ENCODE measurements at places on chromosomes 7 and 10.

DNA sequence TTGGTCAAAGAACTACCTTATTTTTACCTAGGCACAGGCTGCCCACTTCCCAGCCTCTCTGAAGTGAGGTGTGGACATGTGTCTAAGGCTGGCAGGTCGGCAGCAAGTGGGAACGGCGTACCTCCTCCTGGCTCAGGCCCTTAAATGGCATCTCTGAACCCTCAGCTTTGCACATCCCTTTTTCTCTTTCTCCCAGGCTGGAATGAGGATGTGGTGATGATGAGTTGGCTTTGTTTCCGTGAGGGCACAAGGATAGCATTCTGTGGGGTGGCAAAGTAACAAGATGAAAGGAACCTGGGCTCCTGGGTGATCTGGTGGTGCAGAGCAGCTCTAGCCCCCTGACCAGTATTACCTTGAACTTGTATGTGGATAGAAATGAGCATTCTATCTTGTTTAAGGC is 196.8 kb downstream of the REEP3 start:
- DNase-seq: no peak

DNA sequence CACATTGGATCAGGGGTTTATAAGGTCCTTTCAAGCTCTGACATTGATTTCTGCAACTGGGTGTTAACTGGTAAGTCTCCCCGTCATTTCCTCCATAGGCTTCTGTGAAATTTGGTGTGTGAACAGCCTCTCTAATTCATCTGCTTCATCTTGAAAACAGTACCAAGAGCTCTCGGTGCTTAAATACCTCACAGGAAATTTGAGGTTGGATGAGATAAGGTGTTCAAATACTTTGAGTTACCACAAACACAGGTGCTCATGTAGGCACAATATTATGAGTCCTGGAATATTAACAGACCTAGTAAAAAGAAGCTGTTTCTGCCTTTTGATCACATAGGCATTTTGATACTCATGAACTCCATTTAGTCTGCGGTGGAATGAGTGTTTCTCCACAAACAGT is 85.2 kb downstream of the RTKN2 start:
- DNase-seq: peak; percentile 71

DNA sequence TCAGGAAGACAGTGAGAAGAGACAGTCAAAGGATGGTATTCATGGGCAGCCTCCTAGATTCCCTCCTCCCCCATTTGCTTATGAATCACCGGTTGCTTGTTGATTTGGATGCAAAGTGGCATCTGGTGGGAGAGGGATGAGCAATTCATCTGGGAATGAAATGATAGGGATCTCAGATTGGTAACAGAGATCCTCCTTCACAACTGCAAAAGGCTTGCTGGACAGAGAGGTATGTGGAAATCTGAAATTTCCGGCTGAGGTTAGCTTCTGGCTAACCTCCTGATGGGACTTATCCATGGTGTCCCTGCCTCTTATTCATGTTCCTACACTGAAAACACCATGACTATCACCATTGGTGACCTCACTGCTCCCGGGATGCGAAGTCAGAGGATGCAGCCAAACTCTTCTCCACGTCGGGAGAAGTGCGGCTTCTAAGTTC is 48.4 kb upstream of the PODXL start:
- no peak for DNase-seq

GRCh38 chr10:10128387-10128786 is 889.3 kb upstream of the CELF2 start:
- DNase-seq: no peak

GRCh38 chr10:133362846-133363245 is 5.0 kb upstream of the FUOM start:
- no peak for DNase-seq

DNA sequence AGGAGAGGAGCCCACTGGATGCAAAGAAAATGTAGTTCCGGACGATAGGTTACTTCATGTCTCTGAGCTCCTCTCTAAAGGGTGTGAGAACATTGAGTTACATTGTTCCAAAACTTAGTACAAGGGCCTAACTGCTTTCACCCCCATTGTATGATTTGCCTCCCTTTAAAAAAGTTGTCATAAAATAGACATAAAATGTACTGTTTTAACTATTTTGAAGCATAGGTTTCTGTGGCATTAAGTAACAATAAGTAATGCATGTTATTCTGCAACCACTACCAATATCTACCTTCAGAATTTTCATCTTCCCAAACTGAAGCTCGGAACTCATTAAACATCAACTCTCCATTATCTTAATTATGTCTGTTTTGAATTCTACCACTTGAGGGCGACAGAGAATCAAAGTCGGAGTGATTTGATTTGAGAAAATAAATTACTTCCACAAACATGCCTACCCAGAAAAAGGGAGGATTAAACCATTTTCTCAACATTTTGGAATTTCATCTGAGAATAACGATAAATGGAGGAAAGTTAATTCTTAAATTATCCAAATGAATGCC is 2.7 kb downstream of the IGFBP1 start:
- peak; percentile 20 for DNase-seq

- DNase-seq: no peak
Observed at GRCh38 chr10:51800121-51800520, 100.7 kb upstream of the CSTF2T start.

DNA sequence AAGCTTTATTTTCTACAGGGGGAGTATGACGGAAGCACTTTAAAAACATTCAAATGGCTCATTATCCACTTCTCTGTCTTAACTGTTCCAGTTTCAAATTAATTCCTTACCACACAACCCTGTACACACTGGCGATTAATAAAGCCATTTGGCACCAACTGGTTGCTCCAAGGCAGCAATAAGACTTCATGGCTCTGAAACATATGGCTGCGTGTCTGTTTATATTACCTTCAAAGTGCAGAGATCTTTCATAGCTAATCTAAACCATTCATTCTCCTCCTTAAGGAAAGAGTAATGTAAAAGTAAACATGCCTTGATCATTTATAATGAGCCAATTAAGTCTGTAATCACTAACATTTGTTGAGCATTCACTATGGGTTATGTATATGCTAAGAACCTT is 325.7 kb downstream of the PARD3 start:
- no peak for DNase-seq

GRCh38 chr7:140723006-140723405 is 26.5 kb downstream of the NDUFB2 start:
- DNase-seq: peak; percentile 66

GRCh38 chr7:94999069-94999351 is 91.6 kb downstream of the PPP1R9A start:
- no peak for DNase-seq

DNA sequence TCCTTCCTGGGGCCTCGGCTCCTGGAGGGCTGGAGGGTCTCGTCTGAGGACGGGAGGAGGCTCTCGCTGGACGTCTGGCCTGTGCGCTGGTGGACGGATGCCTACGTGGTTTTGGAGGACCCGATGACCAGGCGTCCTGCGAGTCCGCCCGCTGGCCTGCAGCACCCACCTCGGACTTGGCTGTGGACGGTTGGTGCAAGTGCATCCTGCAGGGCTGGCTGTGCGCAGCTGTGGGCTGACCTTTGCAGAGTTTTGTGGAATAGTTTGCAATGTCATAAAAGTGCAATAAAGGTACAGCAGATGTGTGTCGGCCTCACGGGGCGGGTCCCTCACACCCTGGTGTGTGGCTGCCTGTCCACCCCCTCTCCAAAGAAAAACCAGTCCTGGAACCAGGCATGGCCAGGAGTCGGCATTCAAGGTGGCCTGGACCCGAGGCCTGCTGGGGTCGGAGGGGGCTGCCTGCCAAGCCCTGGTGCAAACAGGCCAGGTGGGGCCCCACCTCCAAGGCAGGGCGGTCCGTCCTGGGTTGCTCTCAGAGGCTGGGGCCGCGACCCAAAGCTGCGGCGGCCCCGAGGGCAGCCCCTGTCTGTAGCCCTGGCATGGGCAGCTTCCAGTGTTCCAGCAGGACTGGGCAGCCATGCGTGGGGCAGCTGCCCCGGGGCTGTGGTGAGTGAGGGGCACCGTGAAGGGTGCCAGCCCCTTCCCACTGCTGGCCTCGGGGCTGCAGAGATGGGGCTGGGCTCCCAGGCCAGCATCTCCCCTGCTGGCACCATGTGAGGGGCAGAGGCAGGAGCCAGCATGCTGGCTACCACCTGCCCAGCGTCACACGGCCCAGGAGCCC is 29.3 kb upstream of the FOXL3 start:
- no peak for DNase-seq

- no peak for DNase-seq
Observed at GRCh38 chr10:13420532-13421307, 72.6 kb upstream of the SEPHS1 start.

DNA sequence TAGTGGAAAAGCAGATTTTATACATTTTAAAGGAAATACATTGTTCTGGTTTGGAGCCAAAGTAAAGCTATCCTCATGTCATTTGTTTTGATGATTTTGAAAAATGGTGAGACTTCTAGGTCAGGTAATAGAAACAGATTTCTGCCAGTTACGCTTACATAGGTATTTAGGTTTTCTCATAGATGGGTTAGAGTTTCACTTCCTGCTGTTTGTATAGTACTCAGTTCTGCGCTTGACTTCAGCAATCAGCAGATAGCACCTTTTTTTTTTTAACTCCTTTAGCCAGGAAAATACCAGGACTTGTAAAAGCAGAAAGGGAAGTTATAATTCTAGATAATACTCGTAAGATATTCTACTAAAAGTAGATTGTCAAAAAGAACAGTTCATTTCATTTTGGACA is 209.8 kb upstream of the POM121L12 start:
- DNase-seq: no peak

- no peak for DNase-seq
Observed at GRCh38 chr10:117550076-117550475, 7.5 kb downstream of the EMX2 start.

DNA sequence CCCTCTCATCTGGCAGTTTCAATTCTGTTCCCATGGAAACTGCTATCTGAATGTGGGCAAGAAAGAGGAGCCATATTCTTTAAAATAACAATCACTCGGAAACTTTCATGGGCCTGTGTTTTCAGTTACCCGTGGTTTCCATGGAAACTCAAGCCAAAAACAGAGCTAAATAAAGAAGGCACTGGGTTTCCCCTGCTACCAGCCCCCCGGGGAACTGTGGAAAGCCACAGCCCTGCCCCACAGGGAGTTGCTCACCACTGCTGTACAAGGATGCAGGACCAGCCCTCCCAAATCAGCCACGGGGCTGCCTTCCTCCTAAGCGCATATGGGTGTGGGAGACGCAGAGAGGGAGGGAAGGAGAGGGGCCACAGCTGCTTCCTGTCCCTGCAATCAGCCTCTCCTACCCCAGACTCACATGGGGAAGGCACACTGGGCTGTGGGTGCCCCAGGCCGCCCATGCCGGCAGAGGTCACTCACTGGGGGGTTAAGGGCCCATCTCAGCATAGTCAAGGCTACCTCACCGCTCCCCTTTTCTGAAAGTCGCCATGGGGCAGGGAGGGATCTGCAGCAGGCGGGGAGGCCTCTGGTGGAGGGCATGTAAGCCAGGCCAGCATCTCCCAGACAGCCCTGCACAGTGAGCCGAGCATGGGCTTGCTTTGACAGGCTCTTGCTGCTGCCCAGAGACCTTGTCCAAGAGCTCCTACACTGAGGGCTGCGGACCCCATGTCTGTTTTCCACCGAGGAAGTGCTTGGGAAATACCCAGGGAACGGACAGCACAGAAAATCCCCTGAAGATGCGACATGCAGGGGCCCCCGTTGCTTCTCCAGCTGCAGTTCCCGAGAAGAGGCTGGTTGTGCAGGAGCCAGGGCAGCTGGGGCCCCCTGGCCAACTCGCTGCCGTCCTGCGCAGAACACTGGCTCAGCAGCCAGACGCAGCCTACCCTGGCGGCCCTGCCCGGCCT is 157.3 kb upstream of the PPP2R2D start:
- DNase-seq: no peak

GRCh38 chr10:85995791-85996190 is 370.8 kb downstream of the GRID1 start:
- DNase-seq: peak; percentile 23

GRCh38 chr10:36533316-36533715 is 592.1 kb upstream of the ANKRD30A start:
- no peak for DNase-seq

GRCh38 chr7:44307905-44308595 is 17.3 kb downstream of the CAMK2B start:
- peak; percentile 19 for DNase-seq

DNA sequence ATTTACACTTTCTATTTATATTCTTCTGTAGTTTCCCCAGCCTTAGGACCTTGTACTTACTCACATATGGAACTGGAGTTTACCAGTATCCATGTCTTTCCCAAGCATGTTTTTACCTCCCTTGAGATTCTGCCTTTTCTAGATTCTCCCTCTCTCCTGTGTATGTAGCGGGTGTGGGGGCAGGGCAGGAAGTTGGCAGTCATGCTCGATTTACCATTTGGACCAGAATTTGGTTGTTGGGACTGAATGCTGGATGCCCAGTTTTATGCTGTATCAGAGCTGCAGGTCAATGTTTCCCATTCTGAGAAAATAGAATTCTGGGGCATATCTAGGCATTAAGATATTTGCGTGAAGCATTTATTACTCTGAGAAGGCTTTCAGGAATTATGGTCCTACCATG is 14.2 kb downstream of the INPP5F start:
- DNase-seq: no peak

- no peak for DNase-seq
Observed at GRCh38 chr7:70787771-70788170, 344.2 kb upstream of the GALNT17 start.

DNA sequence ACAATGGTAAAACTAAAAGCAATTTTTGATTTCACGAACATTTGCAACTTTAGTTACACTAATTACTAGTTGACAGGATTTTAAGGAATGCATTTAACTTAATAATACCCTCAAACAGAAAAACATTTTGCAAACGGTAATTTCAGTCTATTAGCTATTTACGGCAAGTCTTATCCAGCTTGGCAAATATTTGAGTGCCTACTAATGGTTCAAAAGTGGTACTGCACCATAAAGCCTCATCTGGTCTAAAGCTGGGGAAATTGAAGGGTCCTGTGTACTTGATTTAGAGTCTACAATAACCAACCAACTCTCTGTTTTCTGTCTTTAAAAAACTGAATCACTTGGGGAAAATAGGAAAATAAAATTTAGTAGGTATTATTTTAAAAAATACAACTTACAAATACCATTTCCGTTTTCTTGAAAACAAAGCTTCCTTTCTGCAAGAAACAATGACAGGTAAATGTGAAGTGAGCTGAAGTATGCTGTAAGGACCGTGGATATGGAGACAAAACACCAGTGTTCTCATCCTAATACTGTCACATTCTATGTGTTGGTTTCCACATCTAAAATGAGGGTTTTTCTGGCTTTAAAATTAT is 142.3 kb downstream of the VPS50 start:
- no peak for DNase-seq

DNA sequence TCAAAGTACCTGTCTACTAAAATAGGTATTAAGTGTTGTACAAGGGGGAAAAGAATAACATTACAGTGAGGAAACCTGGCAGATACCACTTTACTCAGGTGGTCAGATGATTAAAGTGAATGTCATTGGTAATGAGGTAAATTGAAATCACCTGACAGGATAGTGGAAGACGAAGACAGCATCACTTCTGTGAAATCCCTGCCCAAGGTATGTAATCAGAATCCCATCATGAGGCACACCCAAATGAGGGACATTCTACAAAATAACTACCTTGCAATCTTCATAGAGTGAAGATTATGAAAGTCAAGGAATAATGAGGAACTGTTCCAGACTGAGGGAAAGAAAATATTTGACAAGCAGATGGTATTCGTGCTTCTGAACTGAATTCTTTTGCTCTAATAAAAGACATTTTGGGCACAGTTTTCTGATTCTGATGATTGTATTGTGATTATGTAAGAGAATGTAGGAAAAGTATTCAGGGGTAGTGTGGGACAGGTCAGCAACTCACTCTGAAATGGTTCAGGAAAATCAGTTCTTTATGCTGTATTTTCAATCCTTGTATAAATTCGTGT is 33.3 kb upstream of the ARMS2 start:
- no peak for DNase-seq

Measured in activated CD8-positive, alpha-beta T cell treated with anti-CD3 and anti-CD28 coated beads, Interleukin-2, amount 10 ng/mL, durations not matched to agents 7 days and 5 days (primary cell).